ENCODE measurements at places on chromosomes 2 and 18.

DNA sequence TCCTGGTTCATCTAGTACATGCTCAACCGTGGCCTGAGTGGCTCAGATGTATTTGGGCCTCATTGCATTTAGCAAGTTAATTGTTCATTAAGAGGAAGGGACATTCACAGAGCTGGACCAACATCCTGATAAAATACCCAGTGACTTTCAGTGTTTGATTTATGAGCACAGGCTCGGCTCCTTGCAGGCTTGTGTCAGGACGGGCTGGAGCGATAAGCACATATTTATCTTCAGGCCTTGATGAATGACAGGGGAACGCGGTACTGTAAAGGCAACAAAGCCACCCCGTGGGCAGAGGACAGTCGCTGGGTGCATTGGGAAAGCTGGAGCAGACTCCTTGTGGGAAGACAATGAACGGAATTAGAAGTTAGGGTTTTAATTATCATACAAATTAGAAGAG is 548.6 kb upstream of the HS6ST1 start:
- no peak for DNase-seq

DNA sequence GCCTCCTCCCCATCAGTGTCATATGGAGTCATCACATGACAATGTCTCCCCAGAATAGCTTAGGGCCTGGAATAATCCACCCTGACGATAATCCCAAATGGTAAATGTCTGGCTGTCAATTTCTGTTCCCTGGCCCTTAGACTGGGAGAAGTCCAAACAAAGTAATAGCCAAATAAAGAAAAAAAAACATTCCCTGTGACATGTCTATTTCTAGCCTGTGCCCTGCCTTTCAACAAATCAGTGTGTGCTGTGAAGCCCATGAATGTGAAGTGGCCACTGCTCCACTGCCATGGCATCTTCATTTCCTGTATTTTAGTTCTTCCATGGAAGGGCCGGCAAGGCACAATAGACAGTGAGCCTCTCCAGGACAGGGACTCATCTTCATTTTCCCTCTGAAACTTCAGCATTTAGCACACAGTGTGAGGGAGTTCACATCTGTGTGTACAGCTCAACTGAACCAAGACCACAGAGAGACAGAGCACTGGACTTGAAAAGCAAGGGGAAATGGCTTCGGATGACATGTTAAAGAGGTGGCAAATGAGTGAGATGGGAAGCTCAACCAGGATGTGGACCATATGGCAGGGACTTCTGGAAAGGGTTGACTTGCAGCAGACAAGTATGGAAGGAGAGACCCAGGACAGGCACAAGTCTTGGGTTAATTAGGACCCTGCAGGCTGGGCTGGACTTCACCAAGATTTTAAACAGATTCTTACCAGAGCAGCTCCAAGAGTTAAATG is 140.0 kb downstream of the ANTXR1 start:
- DNase-seq, result no peak

DNA sequence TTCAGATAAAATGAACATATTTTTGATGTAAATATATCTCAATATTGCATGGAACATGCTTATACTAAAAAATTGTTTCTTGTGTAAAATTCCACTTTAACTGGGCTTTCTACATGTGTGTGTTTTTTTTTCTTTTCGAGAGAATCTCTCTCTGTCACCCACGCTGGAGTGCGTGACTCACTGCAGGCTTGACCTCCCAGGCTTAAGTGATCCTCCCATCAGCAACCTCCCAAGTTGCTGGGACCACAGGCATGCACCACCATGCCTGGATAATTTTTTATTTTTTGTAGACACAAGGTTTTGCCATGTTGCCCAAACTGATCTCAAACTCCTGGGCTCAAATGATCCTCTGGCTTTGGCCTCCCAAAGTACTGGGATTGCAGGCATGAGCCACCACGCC is 254.6 kb downstream of the LOXHD1 start:
- no peak for DNase-seq

- no peak for DNase-seq
These were observed 7.3 kb downstream of the ACMSD start for GRCh38 chr2:134845719-134846118.

DNA sequence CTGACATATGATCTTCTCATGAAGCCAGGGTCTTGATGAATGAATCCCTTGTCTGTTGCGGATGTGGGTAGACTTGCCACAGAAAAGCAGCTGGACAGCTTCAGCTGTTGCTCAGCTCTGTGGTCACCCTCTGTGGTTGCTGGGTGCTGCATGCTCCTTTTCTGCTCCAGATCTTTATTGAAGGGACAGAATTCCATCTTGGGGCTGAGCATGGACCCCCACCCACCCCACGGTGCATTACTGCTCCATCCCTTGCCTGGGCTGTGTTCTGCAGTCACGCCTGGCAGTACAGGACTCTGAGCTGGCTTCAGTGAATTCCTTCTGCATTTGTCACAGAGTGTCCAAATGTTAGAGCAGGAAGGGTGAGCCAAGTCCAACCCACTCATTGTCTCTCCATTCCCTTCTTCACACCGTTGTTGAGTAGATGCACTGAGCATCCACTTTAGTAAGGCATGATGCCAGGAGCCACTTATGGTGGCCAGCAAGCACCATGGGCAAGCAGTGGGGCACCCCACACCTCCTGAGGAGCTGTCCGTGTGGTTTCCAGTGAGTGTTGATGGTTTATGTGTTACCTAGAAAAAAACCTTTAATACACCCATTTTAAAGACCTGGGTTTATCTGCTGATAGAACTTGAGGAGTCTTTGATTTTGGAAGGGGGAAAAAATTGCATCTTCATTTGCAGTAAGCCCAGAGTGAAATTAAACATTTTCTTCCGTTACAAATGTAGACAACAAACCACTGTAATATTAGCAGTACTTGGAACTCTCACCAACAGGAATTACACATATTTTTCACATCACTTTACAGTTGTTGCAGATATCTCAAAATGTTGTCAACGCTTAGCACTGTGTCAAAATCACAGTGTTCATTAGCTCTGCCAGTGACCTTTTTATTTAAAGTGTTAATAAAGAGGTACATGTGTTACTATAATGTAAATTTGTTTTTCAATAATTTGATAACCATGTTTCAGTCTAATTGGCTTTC is 14.7 kb upstream of the ITGB6 start:
- DNase-seq, result no peak

DNA sequence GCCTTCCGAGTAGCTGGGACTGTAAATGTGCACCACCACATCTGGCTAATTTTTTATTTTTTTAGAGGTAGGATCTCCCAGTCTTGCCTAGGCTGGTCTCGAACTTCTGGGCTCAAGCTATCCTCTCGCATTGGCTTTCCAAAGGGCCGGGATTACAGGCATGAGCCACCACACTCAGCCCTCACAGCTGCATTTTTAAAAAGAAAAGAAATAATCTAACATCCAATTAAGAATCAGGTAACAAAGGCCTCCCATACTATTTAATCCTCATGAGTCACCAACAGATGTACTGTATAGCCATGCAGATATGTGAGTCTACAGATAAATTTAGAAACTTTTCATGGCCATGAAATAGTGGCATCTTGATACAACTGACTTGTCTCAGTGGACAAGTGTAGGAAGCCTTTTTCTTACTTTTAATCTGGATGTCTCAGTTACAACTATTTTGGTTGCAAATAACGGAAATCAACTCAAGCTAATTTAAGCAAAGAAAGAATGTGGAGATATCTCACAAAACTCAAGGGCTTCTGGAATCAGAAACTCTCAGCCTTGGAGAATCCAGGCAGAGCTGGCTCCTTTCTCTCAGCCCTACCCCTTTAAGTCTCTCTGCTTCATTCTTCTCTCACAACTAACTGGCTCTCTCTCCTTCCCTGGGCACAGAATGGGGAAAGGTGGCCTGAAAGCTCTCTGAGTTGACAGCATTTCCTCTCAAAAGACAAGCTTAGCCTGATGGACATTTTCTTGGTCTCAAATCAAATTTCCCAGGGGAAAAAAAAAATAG is 12.8 kb upstream of the PPM1B start:
- DNase-seq, result no peak

- peak; percentile 6 for DNase-seq
These were observed 56.2 kb downstream of the ITSN2 start for GRCh38 chr2:24304098-24304497.

GRCh38 chr2:133324150-133324561 is 244.1 kb downstream of the NCKAP5 start:
- DNase-seq, result peak; percentile 17

GRCh38 chr18:66966171-66966570 is 362.3 kb upstream of the CDH19 start:
- no peak for DNase-seq

DNA sequence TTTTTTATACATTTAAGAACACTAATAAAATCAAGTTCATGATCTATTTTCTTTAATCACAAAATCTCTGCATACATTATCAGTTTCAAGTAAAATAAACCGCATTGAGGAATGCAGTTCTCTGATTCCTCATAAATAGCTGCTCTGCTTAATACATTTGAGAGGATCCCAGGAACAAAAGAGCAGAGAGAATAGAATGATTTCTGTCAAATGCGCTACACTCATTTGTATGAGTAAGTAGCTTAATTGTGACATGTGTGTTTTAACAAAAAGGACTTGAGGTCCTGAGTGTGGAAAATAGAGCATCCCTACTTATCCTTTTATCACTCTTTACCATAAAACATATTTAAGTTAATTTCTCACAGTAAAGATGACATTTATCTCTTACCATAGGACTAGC is 134.0 kb downstream of the PID1 start:
- DNase-seq, result no peak

GRCh38 chr2:24456599-24457556 is 34.2 kb upstream of the NCOA1 start:
- DNase-seq, result no peak

GRCh38 chr2:227960317-227960716 is 88.9 kb downstream of the DAW1 start:
- DNase-seq, result no peak

- DNase-seq, result no peak
These were observed 54.5 kb downstream of the MAP4K4 start for GRCh38 chr2:101751875-101752619.

DNA sequence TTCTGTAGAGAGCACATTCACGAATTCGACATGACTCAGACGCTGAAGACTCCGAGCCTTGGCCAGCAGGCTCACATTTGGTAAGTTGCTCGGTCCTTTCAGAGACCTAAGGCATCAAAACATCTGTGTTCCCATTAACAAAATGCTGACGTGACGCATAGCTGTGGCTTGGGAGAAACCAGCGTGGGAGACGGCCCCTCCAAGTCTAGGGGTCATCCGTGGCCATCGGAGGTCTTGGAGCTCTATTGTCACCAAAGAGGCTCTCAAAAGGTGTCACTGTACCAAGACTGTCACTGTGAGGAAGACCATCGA is 14.9 kb downstream of the FBLN7 start:
- DNase-seq, result no peak

DNA sequence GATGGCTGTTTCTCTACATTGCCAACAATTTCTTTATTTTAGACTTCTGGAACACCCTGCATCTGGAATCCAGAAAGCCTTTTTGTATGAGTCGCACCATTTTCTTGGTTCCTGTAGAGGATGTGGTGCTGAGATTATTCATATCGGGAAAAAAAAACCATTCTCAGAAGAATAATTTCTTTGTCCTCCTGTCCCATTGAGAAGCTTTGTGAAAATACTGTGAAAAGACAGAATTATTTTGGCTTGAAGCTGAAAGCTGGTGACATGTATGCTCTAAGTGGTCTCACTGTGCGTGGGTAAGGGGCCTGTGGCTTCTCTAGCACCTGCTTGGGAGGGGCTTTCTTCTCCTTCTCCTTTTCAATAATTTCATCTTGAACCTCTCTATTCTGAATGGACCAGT is 138.4 kb downstream of the FAM210A start:
- no peak for DNase-seq

DNA sequence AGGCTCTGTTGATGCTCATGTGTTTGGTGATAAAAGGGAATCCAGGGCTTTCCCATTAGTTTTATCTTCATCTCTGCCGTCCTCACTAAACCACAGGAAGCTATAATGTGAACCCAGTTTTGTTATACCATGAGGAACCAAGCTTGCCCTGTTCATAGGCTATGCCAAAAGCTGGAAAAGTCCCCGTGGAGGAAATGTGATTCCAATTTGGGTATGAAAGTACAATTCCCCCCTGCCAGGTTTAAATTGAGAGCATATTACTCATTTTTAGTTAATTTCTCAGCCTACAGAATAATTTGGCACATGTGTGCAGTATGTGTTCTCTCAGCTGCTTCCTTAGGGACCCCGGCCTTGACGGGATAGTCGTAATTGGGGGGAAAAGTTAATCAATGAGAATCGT is 327.4 kb downstream of the RND3 start:
- no peak for DNase-seq

DNA sequence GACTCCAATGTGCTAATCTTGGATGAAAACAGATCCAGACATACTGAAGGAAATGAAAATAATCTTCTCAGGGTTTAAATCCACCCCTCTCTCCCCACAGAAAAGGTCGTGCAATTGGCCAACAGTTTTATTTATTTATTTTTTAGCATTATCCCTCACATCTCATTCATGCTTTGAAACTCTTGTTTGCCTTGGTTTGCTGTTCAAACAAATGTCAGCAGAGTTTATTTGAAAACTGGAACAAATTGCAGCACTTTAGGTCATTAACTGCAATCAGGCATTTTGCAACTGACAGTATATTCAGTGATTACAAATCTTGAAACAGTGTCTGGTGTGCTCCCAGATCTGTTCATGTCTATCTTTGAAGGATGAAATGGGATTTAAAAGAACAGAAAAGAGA is 220.6 kb downstream of the SLC4A10 start:
- DNase-seq, result no peak

DNA sequence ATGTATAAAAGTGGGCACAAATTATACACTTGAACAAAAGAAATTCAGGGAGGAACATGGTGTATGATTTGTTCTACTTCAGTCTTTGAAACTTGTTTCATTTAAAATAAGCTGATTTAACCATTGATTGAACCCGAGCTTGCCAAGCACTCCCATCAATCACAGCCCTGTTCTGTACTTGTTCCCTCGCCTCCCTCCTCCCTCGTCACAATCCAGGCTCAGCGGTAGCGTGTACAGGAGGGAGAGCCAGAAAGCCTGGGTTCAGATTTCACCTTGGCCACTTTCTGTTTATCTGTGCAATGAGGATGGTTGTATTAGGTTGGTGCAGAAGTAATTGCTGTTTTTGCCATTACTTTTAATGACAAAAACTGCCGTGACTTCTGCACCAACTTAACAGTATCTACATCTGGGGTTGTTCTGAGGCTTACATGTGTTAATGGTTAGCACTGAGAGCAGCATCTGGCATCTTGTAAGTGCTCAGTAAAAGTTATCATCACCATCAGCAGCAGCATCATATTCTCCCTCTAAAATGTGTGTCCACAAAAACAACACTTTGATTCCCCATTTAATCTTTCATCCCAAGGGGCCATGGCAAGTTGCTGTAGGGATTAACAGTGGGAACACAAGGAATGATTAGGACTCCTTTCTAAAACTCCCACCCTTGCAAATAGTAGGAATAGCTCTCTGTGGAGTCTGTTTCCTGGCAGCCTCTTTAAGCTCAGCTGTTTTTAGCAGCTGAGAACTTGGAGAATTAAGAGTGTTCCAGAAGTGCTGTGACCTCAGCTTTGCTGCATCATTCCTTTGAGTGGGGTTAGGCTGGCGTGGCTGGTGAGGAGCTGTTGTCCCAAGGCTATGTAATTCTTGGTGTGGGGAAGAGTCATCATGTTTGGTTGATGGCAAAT is 4.7 kb downstream of the DPYSL5 start:
- no peak for DNase-seq

- no peak for DNase-seq
These were observed 41.0 kb upstream of the ACSL3 start for GRCh38 chr2:222819722-222820333.
